ENCODE measurements at places on chromosomes 5 and 9. TPM values are rescaled to one million over a fixed set of nuclear protein-coding genes. Genes with fewer than 3 reads are reported as not detected.

DNA sequence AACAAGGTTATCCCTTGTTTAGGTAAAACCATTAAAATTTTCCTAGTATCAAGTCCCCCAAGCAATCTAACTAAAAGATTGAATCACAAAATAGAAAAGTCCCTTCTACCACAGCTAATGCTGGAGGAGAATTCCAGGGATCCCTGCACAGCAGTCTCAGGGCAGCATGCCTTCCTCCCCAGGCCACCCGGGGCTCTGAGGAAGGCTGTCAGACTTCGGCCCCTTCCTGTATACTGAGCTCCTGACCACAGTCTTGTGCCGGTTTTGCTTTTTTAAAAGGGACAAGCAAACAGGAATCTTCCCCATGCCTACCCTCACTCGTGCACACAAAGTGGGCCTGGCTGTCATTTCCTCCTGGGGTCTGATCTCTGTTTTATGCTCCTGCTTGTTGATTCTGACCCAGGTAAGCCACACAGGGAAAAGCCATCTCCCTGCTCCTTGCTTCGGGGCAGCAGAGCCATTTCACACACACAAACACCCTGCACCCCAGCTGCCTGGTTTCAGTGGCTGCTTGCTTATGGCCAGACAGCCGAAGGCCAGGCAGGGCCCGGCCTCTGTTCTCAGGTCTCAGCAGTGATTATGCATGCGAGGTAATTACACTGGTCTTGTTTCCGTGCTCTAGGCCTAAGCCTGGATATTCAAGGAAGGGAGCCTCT, 211.9 kb downstream of the NXNL2 start:
- DNase-seq = no peak

RMRP gene
- 2,064 TPM for total RNA-seq

C5orf47 gene
- not detected for total RNA-seq

GRCh38 chr5:21419383-21419782, 1431.4 kb upstream of the CDH18 start:
- no peak for DNase-seq

C9orf40 gene
- 4.6 TPM for total RNA-seq

PDZD2 gene
- total RNA-seq = 23.3 TPM

GRCh38 chr5:115260248-115260647, 2.4 kb downstream of the PGGT1B start:
- DNase-seq = no peak

SCGB3A1 gene
- total RNA-seq = not detected

FAM151B gene
- 5.2 TPM for total RNA-seq

DNA sequence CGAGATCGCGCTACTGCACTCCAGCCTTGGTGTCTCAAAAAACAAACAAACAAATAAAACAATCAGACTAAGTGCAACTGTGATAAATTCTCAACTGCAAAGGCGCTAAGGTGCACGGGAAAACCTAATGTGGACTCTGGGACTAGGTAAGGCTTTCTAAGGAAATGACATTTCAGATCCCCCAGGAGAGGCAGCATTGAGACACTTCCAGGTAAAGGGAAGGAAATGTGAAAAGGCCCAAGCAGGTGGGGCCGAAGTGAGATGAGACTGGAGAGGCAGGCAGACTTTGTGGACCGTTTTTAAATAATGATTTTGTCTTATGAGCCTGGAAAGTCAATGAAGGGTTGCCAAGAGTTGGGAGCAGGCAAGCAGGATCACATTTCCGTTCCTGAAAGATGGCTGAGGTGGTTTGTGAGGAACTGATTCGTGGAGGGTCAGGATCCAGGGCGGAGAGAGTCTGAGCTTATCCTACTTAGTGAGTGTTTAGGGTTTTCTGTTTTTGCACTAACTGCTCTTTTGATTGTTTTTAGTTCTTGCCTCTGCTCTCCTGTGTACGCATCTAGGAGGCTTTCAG, 2.0 kb upstream of the APBA1 start:
- no peak for DNase-seq

STPG3 gene
- total RNA-seq = not detected

- peak; percentile 57 for DNase-seq
These were observed 6.9 kb upstream of the NDUFB6 start for GRCh38 chr9:32579706-32580331.

- no peak for DNase-seq
These were observed 150.1 kb downstream of the KDM4C start for GRCh38 chr9:6907772-6908381.

GRCh38 chr5:181235323-181235688, 8.4 kb downstream of the RACK1 start:
- no peak for DNase-seq

- no peak for DNase-seq
These were observed 11.2 kb upstream of the NCS1 start for GRCh38 chr9:130160862-130161470.

- no peak for DNase-seq
These were observed 45.3 kb upstream of the DNAH5 start for GRCh38 chr5:13989832-13990231.

- DNase-seq = no peak
These were observed 6.8 kb downstream of the KDM4C start for GRCh38 chr9:6764523-6764922.

- DNase-seq = no peak
These were observed 91.0 kb upstream of the ALDH1B1 start for GRCh38 chr9:38301376-38302106.

IPPK gene
- 22.8 TPM for total RNA-seq

DNA sequence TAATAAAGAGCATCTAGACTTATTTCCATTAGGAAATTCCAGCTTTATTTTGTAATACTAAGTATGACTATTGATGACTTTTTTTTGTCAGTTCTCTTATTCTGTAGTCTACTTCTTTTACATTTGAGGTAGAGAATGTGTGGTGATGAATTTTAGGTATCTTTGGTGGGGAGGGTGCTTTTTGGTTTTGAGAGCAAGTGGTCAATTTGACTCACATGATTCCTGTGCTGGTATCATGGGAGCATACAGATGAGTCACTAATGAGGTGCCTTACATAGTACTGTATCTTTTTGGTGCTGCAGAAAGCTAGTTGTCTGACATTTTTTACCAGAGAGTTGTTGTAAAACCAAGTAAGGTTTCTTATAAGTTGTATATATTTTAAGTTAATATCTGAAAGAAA, 35.3 kb downstream of the ERBIN start:
- DNase-seq = no peak

Data from breast epithelium (tissue), 4 donors.